ENCODE measurements at places on chromosomes 5 and 9.

DNA sequence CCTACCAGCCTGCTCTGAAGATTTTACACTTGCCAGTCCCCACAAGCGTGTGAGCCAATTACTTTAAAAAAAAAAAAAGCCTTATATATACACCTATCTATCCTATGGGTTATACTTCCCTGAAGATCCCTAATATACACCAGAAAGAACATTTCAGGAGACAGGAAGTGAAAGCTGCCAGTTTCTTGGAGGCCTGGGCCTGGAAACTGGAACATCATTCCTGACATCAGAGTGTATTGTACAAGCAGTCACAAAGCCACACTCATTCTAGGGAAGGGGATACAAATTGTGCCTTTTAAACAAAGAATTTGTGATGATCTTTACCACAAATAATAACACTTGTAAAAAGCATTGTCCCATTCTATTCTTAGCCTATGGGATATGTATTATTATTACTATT, 98.3 kb upstream of the FBN2 start:
- no peak for DNase-seq

DNA sequence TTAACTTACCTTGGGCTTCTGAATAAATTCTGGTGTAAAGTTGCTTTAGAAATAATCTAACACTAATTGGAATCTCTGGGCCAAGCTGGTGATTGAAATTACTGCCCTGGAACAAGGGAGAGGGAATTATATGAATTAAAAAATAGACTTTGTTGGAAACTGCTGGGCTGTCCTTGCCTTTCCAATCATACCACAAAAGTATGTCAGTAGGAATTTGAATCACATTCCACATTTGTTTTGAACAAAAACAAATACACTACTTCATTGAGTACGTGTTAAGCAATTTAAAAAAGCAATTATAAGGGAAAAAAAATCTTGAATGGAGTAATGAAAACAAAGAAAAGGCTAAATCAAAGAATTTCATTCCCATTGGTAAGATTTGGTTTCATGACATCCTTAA, 102.5 kb upstream of the SREK1 start:
- DNase-seq: no peak

GRCh38 chr9:33443047-33443446, 4.3 kb downstream of the AQP3 start:
- DNase-seq: no peak

- no peak for DNase-seq
These were observed 363.6 kb downstream of the ANXA1 start for GRCh38 chr9:73515216-73515615.

- DNase-seq: no peak
These were observed 137.8 kb downstream of the CEMIP2 start for GRCh38 chr9:71630377-71630995.

DNA sequence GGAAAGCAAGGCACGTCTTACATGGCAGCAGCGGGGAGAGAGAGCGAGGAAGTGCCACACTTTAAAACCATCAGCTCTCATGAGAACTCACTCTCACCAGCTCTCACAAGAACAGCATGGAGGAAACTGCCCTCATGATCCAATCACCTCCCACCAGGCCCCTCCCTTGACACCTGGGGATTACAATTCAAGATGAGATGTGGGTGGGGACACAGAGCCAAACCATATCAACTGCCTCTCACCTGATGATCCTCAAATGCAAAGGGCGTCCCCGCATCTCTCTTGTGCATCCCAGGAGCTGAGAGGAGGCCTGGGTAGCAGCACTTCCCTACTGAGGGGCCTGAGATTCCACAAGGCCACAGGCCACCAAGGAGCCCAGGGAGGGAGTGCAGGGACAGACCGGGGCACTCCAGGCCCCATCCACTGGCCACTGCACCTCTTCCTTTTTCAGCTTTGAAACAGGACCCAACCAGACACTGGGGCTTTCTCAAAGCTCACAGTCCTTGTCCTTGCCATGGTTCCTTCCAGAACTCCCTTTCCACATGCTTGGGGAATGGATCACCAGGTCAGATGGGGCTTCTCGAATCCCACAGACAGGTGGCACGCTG, 54.5 kb upstream of the IL17B start:
- no peak for DNase-seq

DNA sequence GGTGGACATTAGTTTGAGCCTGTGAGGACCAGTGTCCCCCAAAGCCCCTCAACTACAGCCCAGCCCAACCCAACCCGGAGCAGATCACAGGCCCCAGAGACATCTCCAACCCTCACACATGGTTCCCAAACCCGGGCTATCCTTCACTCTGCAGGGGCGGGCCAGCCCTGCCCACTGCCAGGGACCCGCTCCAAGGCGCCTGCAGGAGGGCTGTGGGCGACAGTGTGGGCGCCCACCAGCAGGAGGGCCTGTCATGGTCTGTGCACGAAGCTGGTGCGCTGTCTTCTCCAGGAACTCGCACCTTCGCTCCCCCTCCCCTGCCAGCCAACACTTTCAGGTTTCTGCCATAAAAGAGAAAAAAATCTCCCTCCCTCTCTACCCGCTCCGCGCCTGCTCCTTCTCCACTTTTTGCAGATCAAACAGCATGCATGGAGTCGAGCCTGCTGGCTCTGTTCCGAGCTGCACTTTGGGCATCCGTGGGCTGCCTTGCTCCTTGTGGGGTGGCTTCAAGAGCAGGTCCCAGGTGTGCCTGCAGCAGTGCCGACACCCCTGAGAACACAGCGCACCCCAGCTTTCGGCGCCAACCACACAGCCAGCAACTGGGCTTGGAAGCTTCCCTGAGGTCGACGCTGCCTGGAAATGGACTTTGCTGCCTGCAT, 133.7 kb upstream of the PPP1R26 start:
- no peak for DNase-seq

DNA sequence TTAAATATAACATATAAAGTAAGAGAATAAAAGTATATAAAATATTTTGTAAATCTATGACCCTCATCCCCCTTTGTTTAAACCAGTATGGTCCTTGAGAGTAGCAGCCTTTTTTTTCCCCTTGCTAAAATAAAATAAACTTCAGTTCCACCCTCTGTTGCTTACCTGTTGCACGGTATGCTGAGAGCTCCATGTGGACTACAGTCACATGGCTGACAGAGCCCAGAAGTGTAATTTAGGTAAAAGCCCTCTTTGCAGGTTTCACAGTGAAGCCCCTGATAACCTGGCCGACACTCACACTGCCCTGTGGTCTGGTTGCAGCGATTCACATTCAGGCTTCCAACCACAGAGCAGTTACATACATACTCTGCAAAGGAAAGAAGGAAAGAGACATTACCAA, 55.1 kb downstream of the MEGF9 start:
- no peak for DNase-seq

DNA sequence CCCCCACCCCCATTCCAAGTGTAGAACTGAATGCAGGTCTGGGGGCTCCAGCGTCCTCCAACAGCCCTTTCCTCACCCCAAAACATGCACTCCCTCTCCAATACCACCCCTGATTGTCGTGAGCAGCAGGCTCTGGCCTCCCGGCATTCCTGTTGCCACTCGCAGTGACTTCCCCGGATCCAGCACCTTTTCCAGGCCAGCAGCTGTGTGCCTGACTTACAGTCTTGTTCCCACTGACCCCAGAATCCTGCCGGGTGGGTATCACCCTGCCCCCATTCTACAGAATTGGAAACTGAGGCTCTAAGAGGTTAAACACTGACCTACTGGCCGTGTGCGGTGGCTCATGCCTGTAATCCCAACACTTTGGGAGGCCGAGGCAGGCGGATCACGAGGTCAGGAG, 127.2 kb downstream of the OLFM1 start:
- no peak for DNase-seq

GRCh38 chr9:78490231-78490630, 193.3 kb downstream of the PSAT1 start:
- DNase-seq: no peak

- DNase-seq: no peak
These were observed 517.2 kb downstream of the CAAP1 start for GRCh38 chr9:26375448-26375847.

GRCh38 chr5:32107291-32107690, 66.8 kb downstream of the GOLPH3 start:
- no peak for DNase-seq

- no peak for DNase-seq
These were observed 279.0 kb downstream of the MLLT3 start for GRCh38 chr9:20343325-20343724.

GRCh38 chr9:18077941-18078678, 395.8 kb upstream of the ADAMTSL1 start:
- DNase-seq: no peak

- DNase-seq: peak; percentile 45
These were observed 106.2 kb downstream of the KLHL3 start for GRCh38 chr5:137629646-137630045.

DNA sequence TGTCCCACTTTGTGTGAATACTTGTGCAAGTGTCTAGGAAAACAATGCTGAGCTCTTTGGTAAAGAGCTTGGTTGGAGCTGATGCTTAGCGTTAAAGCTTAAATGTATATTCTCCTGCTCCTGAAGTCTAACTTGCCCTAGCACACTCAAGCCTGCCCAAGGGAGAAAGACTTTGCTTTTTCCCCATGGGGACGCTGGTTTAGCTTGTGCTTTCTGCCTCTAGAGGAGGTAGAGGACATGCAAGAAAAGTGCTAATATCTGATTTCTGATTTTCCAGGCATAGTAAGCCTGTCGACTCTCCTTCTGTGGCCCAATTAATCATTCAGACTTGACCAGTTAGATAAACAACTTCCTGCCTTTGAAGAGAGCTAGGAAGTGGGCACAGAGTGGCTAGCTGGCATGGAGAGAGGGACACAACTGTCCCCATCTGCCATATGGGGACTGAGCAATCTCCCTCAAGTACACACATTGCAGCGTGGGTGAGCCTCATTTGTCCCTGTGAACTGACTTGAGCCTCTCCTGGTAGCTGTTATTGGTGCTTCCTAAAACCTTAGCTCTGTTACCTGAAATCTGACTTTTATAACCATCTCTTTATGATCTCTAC, 348.4 kb downstream of the BRINP1 start:
- DNase-seq: no peak

DNA sequence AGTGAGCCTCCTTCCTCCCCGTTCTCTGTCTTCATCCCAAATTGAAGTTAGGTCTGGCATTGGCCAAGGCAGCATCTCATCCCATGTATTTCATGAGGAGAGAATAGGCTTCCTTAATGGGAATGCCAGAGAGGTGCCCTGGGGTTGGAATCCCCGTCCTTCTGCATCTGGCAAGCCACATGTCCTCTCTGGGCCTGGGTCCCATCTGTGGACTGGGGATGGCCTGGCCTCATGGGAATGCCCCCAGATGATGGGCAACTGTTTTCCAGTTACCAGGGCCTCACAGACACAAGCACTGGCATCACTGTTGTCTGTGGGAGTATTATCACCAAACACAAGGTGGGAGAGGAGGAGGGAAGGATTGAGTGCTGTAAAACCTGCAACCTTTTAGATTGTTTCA, 153.9 kb downstream of the FSTL4 start:
- DNase-seq: no peak

- DNase-seq: peak; percentile 87
These were observed 70.7 kb upstream of the GNE start for GRCh38 chr9:36328798-36329411.

GRCh38 chr5:139634028-139634325, 14.2 kb upstream of the CXXC5 start:
- no peak for DNase-seq

- DNase-seq: no peak
These were observed 233.3 kb upstream of the TRIM32 start for GRCh38 chr9:116453785-116454184.

DNA sequence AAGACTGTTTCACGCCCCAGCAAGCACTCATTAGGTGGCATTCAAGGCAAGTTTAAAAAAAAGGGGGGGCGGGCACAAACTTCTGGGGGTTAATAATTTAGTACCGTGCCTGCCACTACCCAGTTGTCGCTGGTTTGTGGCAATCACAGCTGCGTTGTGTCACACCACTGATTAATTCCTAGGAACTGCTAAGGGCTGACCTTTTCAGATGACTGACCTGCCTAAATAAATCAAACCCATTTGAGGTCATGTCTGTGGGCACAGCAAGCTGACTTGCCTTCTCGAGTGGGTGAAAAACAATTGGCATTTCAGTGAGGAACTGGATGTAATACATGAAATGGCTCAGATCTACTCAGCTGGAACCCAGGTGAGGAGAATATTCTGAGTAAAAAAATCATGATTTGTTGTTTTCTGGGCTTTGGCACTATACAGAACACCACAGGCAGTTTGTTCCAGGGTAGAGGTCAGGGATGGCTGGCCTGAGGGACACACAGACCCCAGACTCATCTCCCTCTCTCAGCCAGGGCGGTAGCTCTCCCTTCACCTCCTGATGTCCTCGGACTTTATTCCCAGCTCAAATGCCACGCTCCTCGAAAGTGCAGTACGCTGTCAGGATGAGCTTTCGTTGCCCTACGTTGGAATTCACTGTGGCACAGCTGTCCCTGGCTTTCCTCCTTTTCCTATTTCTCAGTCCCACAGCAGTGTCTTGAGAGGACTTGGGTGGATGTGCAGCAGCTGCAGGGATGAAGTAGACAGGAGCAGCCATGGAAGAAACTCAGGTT, 15.5 kb upstream of the MGAT1 start:
- DNase-seq: no peak

DNA sequence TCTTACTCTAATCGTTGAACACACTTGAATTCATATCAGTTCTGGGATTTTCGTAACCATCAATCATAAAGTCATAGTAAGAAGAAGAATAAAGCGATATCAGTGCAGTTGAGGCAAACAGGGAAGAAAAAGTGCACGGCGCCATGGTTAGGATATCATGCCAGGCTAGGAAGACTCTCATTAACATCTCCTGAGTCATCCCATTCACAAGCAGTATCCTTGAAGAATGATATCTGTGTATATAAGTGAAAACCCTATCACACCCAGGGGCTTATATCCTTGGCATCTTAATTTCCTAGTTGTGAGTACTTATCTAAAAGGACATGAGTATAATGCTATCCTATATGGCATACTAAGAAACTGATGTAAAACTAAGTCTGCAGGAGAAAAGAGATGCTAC, 38.6 kb downstream of the NFIB start:
- no peak for DNase-seq

DNA sequence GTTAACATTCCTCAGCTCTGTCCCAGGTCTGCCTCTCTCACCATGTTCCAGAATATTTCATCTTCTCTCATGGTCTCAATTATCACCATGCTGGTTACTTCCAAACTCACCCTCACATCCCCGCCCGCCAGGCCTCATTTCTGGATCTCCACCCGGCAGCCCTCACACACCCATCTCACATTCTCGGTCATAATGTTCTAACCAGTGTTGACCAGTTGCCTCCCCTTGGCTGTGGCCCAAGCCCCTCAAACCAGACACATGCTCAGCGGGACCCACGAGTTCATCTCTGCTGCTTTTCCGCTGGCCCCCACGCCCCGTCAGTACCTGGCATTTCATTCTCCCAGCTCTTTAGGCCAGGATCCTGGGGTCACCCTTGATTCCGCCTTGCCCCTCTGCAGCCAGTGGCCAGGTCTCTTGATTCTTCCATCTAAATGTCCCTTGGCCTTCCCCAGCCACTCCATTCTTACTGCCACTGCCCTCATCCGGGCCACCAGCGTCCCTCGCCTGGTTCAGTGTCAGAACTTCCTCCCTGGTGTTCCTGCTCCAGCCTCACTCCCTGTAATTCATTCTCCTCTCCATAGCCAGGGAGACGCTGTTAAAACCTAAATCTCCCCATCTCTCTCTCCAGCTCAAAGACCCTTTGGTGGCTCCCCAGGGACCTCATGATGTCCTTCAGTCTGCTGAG, 141.7 kb downstream of the MVB12B start:
- no peak for DNase-seq

All from Kasumi-1 (cell line).